ENCODE measurements at places on chromosomes 6 and 20. TPM values are rescaled to one million over a fixed set of nuclear protein-coding genes. Genes with fewer than 3 reads are reported as not detected.
A peak's percentile ranks its signal among the peaks of the same experiment; 100 is the strongest.

GDAP1L1 gene
- not detected for total RNA-seq

SOBP gene
- 0.31 TPM for total RNA-seq

SLC4A11 gene
- not detected for total RNA-seq

DNA sequence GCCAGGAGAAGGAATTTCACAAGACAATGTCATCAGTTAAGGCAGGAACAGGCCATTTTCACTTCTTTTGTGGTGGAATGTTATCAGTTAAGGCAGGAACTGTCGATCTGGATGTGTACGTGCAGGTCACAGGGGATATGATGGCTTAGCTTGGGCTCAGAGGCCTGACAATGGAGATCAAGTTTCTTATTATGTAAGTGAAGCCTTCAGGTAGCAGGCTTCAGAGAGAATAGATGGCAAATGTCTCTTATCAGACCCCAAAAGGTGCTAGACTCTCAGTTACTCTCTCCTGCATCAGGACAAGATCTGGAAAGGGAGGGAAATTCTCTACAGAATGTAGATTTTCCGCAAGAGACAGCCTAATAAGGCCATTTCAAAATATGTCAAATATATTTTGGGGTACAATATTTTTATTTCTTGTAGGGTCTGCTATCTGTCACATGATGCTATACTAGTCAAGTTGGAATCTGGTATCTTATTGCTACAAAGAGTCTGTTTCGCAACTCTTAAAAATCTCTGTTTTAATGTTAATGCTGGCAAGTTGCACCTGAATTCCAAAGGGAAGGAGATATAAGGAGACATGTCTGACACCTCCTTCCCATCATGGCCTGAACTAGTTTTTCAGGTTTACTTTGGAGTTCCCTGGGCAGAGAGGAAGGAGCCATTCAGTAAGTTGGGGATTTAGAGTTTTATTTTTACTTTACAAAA lies 48.8 kb downstream of the TRDN start:
- no peak for DNase-seq

DNA sequence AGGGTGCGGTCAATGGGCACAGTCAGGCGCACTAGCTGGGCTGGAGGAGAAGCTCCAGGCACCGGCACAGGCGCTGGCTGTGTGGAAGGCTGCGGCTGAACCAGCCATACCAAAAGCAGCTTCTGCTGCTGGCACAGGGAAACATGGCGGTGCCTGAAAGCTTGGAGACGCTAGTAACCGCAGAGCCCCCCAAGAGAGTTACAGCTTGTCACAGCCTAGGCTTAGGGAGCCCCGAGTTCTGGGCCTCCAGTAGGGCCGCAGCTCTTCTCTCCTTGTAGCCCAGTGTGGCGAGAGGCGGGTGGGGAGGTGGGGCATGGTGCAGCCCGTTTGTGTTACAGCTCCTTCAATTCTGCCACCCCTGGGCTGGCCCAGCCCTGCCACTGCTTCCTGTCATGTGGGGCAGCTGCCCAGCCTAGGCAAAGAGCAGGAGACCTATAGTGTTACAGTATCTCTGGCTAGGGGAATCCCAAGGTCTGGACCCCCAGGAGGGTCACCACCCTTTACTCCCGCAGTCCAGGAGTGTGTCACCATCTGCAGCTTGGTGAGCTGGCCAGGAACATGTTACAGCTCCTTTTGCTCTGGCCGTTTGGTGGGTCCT lies 58.6 kb upstream of the MANEA start:
- DNase-seq: no peak

- DNase-seq: no peak
These were observed 158.3 kb downstream of the GRM4 start for GRCh38 chr6:33987531-33988021.

IL17F gene
- total RNA-seq: not detected

GRCh38 chr20:6530779-6531315 lies 236.6 kb upstream of the BMP2 start:
- no peak for DNase-seq

DNA sequence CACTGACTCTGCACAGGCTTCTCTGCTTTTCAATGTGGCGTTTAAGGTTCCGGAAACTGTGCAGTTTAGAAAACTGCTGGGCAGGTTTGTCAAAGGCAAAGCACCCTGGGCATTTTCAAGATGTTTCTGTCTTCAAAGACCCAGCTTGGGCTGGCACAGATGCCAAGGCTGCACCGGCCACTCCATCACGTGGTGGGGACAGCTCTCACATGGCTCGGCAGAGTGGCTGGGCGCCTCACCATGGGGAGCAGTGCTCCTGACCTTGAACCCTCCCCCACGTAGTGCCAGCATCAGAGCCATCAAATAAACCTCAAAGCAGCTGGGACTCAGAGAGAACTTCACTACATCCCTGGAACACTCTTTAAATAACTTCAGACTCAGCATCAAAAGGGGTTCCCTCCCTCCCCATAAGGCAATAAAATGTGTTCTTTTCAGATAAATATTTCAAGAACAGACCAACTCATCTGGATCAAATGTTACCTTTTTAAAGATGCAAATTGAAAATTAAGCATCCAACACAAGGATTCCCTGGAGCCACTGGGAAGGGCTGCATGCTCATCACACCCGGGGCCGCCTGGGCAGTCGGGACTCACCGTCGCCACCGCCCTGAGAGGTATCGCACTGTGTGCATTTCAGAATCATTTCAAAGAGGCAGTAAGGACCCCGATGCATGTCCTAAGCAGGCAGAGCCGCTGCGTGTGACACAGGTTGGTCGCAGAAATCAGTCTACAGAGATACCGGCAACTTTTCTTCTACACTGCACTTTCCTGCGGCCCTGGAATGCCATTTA lies 157.1 kb downstream of the CDH4 start:
- DNase-seq: no peak

BPI gene
- 0.11 TPM for total RNA-seq

ZBTB9 gene
- 4.4 TPM for total RNA-seq

MAP7 gene
- not detected for total RNA-seq

VNN1 gene
- not detected for total RNA-seq

GRCh38 chr20:10848810-10849370 lies 175.1 kb upstream of the JAG1 start:
- peak; percentile 94 for DNase-seq

PMEPA1 gene
- 4.9 TPM for total RNA-seq

SPATS1 gene
- not detected for total RNA-seq

DNA sequence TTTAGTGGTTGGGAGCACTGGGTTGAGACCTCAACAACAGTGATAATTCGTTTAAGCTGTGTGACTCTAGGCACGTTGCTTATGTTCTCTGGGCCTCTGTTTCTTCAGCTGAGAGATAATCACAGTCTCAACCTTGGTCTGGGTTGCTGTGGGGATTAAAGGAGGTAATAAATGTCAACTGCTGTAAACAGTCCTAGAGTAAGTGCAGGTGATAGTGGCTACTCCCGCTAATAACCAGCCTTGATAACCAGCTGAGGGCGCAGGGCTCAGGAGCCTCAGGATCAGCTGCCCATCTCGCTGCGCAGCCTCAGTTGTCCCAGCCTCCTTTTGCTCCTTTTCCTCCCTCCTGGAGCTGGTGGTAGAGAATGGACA lies 58.0 kb downstream of the JARID2 start:
- no peak for DNase-seq

- no peak for DNase-seq
These were observed 115.5 kb upstream of the LOC128125822 start for GRCh38 chr6:63456734-63457133.

GRCh38 chr6:112252571-112253497 lies 1.5 kb downstream of the LAMA4 start:
- no peak for DNase-seq

- no peak for DNase-seq
These were observed 466.2 kb downstream of the TFAP2A start for GRCh38 chr6:9948678-9949077.

QRSL1 gene
- total RNA-seq: 15.0 TPM

DNA sequence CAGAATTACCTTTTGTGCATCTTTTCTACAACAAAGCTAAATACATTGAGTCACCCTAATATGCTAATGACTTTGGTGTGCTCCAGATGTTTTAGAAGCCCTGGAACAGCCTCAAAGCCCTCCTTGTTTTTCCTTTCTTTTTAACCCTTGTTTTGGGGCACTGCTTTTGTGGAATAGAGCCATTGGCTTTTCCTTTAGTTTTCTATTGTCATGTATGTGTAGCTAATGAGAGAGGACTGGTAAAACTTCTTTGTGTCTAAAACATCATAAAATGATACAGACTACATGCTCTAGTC lies 158.8 kb downstream of the JARID2 start:
- no peak for DNase-seq

- peak; percentile 33 for DNase-seq
These were observed 71.2 kb upstream of the PTPN1 start for GRCh38 chr20:50438986-50439407.

DNA sequence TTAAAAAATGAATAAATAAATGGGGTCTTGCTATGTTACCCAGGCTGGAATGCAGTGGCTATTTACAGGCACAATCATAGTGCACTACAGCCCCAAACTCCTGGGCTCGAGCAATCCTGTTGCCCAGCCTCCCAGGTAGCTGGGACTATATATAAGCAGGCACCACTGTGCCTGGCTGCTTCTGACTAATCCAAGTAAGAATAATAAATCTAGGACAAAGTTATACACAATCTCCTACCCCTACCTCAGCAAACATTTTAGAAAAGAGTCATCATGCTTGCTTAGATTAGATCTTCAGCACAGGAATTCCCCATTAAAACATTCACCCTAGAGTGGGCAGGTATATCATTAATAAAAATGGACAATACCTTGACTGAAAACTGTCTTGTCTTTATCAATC lies 124.6 kb downstream of the REV3L start:
- no peak for DNase-seq

DNA sequence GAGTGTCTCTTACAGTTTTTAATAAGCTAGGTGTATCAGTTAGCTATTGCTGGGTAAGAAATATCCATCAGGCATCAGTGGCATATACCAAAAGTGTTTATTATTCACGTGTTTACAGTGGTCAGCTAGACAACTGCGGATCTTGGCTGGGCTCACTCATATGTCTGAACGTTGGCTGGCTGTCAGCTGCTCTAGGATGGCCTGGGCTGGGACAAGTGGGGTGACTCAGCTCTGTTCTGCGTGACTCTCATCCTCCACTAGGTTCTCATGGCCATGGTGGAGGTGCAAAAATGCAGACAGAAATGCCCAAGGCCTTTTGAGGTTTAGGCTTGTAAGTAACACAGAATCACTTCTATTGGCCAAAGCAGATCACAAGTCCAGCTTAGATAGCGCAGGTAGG lies 22.0 kb downstream of the ZNF341 start:
- DNase-seq: no peak

DNA sequence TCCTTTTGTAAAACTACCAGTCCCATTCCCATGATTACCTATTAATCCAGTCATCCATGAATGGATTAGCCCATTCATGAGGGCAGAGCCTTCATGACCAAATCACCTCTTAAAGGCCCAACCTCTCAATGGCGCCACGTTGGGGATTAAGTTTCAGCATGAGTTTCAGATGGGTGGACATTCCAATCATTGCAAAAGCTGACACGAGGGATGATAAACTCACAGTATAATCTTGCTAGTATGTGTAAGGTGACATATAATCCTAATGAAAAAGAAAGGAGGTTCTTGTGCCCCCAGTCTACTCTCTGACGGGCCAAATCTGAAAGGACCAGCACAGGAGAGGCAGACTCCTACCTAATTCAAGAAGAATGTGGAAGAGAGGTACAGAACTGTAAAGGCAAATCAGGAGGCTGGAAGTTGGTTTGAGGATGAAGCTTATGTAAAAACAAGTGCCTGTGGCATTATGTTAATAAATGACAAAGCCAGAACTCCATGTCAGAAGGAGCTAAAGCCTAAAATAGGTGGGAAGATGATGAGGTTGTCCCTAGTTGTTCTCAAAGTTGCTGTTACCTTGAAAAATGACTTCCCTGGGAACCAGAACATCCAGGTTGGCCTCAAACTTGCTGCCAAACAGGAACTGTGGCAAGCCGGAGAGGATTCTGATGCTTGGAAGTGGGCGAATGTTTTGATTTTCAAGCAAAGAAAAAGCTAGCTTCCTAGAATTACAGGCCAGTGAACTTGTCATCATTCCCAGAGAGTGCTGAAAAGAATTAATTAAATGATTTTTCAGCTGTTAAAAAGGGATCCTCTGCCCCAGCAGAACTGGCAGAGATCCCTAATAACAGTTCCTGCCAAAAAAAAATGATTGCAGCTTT lies 106.5 kb upstream of the TIAM2 start:
- no peak for DNase-seq

GRCh38 chr6:119791736-119792135 lies 442.2 kb upstream of the MAN1A1 start:
- no peak for DNase-seq

DNA sequence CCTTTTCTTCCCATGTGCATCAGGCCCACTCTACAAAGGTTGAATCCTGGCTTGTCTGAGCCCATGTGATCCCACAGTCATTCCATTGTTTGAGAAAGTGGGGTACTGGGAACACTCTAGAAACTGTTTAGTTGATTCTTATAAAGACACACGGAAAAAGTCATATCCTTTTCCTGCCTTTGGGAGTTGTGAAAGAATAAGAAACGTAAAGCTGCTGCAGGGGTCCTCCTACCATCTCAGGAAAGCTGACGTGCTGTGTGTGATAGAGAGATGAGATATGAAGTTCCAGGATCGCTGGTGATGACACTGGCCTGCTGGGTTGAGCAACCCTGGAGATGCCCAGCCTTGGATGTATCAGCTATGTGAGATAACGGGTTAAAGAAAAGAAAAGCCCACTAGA lies 21.3 kb upstream of the HLA-DRB5 start:
- DNase-seq: no peak

DNA sequence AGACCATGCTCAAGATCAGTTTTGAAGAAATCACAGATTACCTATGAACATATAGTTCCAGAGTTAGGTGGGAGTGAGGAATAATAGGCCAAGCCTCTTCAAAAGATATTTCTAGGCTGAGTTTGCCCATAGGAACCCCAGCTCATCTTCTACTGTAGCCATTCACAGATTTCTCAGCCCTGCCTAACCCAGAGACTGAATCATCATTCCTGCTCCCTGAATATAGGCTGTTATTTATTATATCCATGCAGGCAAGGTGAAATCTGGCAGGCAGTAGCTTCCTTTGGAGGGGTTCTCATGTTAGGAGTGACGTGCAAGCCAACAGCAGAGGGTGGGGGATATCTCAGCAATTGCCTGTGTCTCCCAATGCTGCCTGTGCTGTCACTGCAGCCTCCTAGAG lies 25.6 kb upstream of the ADGRF4 start:
- DNase-seq: no peak

GRCh38 chr6:53906842-53907241 lies 112.0 kb downstream of the LRRC1 start:
- DNase-seq: no peak

ERGIC3 gene
- 273 TPM for total RNA-seq

GRCh38 chr20:10508060-10508459 lies 73.0 kb downstream of the SLX4IP start:
- DNase-seq: no peak

DNA sequence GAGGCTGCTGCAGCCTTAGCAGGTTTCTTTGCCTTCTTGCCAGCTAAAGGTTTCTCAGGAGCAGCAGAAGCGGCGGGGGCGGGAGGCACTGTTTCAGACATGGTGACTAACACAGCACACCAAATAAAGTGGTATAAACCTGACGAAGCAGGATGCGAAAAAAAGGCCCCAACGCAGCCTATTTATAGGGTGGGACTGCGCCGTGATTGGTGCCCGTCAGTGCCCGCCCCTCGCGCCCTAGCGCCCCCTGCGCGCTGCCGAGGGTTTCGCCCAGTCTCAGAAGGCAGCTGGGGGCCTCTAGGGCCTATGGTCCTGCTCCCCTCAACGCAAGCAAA lies 55.0 kb downstream of the TRIM38 start:
- DNase-seq: no peak

All from SJSA1 (cell line).